Effector memory CD4-positive, alpha-beta T cell (primary cell): ENCODE measurements at places on chromosomes 5 and 9.

DNA sequence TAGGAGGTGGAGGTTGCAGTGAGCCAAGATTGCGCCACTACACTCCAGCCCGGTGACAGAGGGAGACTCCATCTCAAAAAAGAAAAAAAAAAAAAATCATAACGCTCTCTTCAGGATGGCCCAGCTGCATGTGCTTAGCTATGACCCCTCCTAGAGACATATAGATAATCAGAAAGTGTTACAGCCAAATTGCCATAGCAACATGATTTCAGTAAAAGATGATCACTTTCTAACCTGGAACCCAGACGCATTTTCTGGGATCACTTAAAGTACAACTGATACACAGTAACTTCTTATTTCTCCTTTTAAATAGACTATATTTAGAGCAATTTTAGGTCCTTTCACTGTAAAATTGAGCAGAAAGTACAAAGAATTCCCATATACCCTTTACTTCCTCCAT is 372.9 kb downstream of the CDH18 start:
- H3K27me3 ChIP-seq: no peaks in the 10 kb centered on the region
- no peak overlapping the region for H3K27ac ChIP-seq
- no peak overlapping the region for H3K4me3 ChIP-seq
- H3K36me3 ChIP-seq: no peaks in the 10 kb centered on the region
- H3K4me1 ChIP-seq: no peaks in the 10 kb centered on the region

DNA sequence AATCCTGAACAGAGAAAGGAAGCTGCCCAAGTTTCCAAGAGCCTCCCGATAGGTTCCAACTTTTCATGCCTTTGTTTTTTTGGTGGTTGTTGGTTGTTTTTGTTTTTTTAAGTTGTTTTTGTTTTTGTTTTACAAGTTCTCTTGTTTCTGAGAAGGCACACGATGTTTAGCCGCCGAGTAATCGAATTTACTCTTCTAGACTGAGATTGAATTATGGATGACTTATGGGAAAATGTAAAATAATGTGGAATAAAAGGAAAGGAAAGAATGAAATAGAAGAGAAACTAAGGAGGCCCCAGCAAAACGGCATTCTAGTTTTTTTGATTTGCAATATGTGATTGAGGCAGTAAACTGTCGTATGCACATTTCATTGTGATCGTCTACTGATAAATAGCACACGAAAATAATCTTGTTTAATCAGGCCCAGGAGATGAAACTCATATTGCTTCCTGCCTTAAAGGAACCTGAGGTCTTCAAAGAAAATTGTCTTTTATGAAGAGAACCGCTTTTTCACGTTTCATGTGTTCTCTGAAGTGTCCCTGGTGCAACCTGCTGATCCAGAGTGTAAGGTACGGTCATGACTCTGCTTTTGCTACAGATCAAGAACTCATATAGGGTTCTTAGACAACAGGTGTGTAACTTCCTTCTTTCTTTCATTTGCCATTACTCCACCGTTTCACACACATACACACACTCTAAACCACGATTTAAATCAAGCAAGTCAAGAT is 1.3 kb upstream of the GNAQ start:
- peaks cover 25% of the 10 kb centered on the region for H3K4me1 ChIP-seq
- H3K27me3 ChIP-seq: no peaks in the 10 kb centered on the region
- H3K36me3 ChIP-seq: no peaks in the 10 kb centered on the region
- DNase-seq: no peak
- H3K4me3 ChIP-seq: peak overlapping the region; percentile 60
- peak overlapping the region; percentile 70 for H3K27ac ChIP-seq

- DNase-seq: no peak
- H3K27ac ChIP-seq: no peak overlapping the region
- H3K4me3 ChIP-seq: no peak overlapping the region
- H3K27me3 ChIP-seq: peaks cover 55% of the 10 kb centered on the region
- H3K36me3 ChIP-seq: no peaks in the 10 kb centered on the region
Observed at GRCh38 chr5:73298251-73298771, 125.3 kb downstream of the TMEM174 start.

DNA sequence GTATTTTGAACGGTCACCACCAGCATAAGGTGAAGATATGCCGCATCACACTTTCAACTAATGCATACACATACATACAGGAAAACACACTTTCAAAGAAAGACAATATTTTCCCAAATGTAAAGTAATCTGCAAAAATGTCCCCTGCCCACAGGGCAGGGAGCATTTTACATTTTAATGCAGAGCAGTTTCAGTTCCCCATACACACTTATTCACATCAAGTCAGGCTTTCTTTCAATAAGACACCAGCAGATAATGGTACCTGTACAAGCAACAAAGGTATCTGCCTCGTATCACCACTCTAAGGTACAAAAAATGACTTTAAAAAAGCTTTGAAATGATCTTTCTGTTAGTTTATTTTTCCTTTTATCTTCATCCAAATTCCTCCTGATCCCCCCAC is 247.1 kb upstream of the CCNG1 start:
- H3K4me1 ChIP-seq: no peaks in the 10 kb centered on the region
- no peak for DNase-seq
- no peak overlapping the region for H3K27ac ChIP-seq
- no peak overlapping the region for H3K4me3 ChIP-seq
- H3K36me3 ChIP-seq: no peaks in the 10 kb centered on the region

DNA sequence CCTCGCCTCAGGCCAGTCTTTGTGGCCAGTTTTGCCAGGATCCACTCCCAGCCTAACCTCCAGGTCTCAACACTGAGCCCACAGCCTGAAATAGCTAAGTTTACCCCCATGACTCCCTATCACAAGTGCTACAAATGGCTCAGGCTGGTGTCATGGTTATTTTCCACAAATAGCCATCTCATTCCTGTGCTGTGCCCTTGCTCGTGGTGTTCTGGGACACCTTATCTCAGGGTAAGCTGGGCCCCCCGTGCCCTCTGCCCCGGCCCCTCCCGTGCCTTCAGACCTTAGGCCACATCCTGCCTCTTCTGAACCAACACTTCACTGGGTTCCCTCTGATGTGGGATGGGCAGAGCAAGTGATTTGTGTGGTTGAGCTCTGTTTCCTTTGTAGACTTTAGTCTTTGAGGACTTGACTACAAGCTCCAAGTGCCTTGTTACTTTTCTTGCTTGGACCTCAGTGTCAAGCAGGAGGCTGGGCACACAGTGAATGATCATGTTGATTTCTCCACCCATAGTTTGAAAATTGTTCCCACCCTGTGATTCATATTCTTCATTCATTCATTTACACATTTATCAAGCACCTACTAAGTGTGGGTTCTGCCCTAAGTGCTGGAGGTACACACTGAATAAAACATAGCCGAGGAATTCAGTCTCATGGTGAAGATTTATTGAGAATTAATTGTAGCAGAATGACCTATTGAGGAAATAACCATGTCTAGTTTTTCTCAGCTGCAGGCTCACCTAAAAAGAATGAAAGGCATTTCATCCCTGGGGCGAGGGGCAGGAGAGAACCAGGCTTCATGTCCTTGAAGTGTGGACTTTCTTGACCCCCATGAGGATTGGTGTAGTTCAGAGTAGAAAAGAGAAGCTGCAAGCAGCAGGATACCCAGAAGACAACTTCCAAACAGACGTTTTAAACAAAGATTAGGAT is 84.5 kb upstream of the CTNNA1 start:
- peaks cover 17% of the 10 kb centered on the region for H3K4me1 ChIP-seq
- no peaks in the 10 kb centered on the region for H3K36me3 ChIP-seq
- H3K27ac ChIP-seq: no peak overlapping the region
- DNase-seq: no peak
- H3K4me3 ChIP-seq: no peak overlapping the region

- H3K36me3 ChIP-seq: no peaks in the 10 kb centered on the region
- H3K27me3 ChIP-seq: no peaks in the 10 kb centered on the region
- no peak overlapping the region for H3K27ac ChIP-seq
- H3K4me3 ChIP-seq: no peak overlapping the region
- DNase-seq: no peak
Observed at GRCh38 chr9:107175041-107175440, 108.0 kb upstream of the RAD23B start.

DNA sequence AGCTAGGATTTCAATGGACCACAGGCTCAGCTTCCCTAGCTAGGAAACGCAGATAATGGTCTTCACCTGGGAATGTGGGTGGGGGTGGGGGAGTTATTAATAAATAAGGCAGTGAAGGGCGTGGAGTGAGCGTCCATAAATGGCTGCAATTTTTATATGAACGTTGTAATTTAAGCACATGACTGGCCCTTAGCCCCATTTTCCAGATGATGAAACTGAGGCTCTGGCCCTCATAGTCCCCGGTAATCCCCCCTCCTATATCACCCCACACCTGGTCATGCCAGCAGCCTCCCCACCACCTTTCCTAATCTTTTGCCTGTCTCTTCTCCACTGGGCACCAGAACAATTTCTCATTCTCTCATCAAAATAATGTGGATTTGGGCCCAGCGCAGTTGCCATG is 61.9 kb upstream of the LMX1B start:
- H3K27ac ChIP-seq: no peak overlapping the region
- no peaks in the 10 kb centered on the region for H3K27me3 ChIP-seq
- H3K4me3 ChIP-seq: no peak overlapping the region
- no peaks in the 10 kb centered on the region for H3K36me3 ChIP-seq

DNA sequence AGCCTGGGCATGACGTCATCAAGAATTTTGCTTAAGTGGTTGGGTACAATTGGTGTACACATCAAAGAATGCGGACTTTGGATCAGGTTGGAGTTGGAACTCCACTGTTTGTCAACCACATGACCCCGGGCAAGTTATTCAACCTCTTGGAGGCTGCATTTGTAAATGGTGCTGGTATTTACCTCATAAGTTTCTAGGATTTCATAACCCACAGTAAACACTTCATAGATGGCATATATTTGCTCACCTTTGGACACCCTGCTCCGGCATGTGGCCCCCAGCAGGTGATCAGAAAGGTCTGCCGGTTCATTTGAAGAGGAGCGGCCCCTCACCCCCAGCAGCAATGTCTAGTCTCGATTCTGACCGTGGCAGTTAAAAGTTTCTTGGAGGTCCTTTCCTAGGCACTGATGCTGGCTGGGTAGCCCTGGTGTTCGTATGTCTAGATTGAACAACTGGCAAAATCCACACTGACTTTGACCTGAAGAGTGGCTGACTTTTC is 60.6 kb downstream of the IL6ST start:
- DNase-seq: no peak
- peaks cover 4% of the 10 kb centered on the region for H3K36me3 ChIP-seq
- no peaks in the 10 kb centered on the region for H3K27me3 ChIP-seq
- no peak overlapping the region for H3K27ac ChIP-seq
- H3K4me3 ChIP-seq: no peak overlapping the region

- H3K4me1 ChIP-seq: no peaks in the 10 kb centered on the region
- H3K27me3 ChIP-seq: no peaks in the 10 kb centered on the region
- DNase-seq: no peak
- H3K36me3 ChIP-seq: no peaks in the 10 kb centered on the region
Observed at GRCh38 chr5:116859666-116860320, 285.2 kb upstream of the SEMA6A start.

GRCh38 chr9:131337131-131337848 is 47.8 kb downstream of the PLPP7 start:
- no peak for DNase-seq
- no peak overlapping the region for H3K27ac ChIP-seq
- H3K36me3 ChIP-seq: no peaks in the 10 kb centered on the region

GRCh38 chr9:129258823-129259301 is 80.8 kb upstream of the IER5L start:
- no peaks in the 10 kb centered on the region for H3K36me3 ChIP-seq
- peak; percentile 12 for DNase-seq
- H3K27ac ChIP-seq: no peak overlapping the region
- H3K27me3 ChIP-seq: peaks cover 2% of the 10 kb centered on the region

DNA sequence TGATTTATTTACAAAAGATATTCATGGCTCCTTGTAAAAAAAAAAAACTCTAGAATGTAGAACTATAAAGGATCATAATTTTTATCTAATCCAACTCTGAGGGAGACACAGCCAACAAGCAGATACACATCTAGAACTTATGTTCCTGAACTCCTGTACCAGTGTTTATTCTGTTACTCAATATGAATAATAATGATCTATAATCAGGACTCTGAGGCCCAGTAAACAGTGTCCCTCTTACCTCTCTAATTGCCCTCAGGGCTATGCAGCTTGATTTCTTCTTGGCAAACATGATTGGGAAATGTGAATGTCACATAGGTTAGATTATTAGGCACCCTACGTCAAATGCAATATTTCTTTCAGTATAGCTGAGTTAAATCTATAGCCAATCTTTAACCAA is 391.6 kb upstream of the RPS23 start:
- no peak overlapping the region for H3K4me3 ChIP-seq
- no peak for DNase-seq
- H3K27me3 ChIP-seq: no peaks in the 10 kb centered on the region
- H3K27ac ChIP-seq: no peak overlapping the region
- H3K36me3 ChIP-seq: no peaks in the 10 kb centered on the region
- no peaks in the 10 kb centered on the region for H3K4me1 ChIP-seq

GRCh38 chr9:93891549-93892310 is 63.4 kb downstream of the BARX1 start:
- no peaks in the 10 kb centered on the region for H3K36me3 ChIP-seq
- no peak overlapping the region for H3K4me3 ChIP-seq
- DNase-seq: no peak
- H3K4me1 ChIP-seq: no peaks in the 10 kb centered on the region
- no peak overlapping the region for H3K27ac ChIP-seq
- no peaks in the 10 kb centered on the region for H3K27me3 ChIP-seq

DNA sequence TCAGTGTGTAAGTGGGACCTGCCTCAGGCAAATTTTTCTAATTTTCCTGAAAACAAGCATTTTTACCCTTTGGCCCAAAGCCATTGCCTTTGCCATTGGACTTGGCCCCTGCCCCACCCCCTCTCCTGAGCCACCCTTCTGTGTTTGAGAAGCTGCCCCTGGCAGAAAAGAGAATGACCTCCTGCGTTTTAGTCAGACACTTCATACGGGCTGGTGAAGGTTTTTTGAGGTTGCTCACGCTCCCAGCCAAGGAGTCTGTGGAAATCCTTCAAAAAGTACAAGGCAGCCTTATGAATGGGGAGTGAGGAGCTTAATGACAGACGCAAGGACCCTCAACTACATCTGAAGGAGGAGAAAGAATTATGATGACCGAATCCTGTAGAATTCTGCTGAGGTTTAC is 308.9 kb downstream of the SLIT3 start:
- H3K36me3 ChIP-seq: no peaks in the 10 kb centered on the region
- no peak for DNase-seq
- no peaks in the 10 kb centered on the region for H3K4me1 ChIP-seq
- no peak overlapping the region for H3K4me3 ChIP-seq
- no peak overlapping the region for H3K27ac ChIP-seq

- no peak overlapping the region for H3K4me3 ChIP-seq
- no peaks in the 10 kb centered on the region for H3K27me3 ChIP-seq
- no peaks in the 10 kb centered on the region for H3K4me1 ChIP-seq
- no peaks in the 10 kb centered on the region for H3K36me3 ChIP-seq
- DNase-seq: no peak
- H3K27ac ChIP-seq: no peak overlapping the region
Observed at GRCh38 chr5:54440456-54440893, 15.0 kb upstream of the HSPB3 start.

GRCh38 chr5:17761326-17761725 is 127.1 kb downstream of the TAF11L14 start:
- no peak overlapping the region for H3K4me3 ChIP-seq
- no peak for DNase-seq
- H3K27ac ChIP-seq: no peak overlapping the region
- no peaks in the 10 kb centered on the region for H3K27me3 ChIP-seq
